ENCODE measurements at places on chromosomes 12 and 14.

DNA sequence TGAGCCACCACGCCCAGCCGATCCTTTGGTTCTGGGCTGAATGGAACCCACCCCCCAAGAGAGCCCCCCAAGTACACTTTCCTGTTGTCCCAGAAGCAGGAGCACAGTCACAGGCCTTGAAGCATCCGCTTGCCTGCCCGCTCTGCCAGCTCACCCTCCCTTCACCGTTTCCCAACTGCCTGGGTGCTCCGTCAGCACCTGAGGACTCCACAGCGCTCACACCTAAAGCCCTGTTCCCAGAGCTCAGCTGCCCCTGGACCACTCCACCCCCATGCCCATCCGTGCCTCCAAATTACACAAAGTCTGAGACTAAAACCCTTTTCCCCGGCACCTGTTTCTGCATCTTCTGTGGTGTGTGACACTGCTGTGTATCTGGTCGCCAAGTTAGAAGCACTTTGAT is 44.3 kb upstream of the TRAF3 start:
- no peak for DNase-seq

- DNase-seq, result no peak
Measured at GRCh38 chr14:101709533-101709881, 52.0 kb upstream of the PPP2R5C start.

DNA sequence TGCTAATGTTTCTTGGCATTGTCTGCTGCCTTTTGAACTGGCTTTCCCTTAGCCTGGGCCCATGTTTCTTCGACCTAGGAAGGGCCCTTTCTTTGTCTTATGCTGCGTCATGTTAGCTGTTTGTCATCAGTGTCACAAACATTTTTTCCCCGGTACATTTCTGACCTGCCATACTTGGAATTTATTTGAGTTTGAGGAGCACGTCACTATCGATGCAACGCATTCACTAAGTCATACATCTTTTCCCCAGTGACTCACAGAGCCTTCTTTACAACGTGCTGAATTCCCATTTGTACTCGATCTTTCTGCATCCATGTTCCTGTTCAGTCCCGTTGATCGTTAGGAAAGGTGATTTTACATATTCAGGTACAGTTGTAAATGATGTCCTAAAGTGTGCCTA is 56.2 kb upstream of the MMP17 start:
- DNase-seq, result no peak

DNA sequence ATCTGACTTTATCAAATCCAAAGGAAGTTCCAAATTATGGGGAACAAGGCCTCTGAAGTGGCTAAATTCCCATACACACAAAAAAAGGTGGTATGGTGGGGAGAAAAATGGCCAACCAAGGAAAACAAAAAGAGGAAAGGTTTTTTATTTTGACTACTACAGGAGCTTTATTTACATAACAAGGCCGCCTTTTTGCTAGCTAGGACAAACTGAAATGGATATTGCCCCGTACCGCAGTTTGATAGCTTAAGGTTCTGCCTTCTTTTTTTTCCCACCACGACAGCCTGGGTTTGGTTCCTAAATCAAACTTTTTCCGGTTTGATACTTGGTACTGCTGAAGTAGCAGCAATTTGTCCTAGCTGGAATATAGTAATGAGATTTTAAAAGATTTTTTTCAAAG is 66.8 kb downstream of the COX16 start:
- DNase-seq, result no peak

- DNase-seq, result no peak
Measured at GRCh38 chr12:89707703-89708564, 704 bp downstream of the ATP2B1 start.

GRCh38 chr14:51479584-51480325 is 172.0 kb upstream of the FRMD6 start:
- DNase-seq, result no peak

DNA sequence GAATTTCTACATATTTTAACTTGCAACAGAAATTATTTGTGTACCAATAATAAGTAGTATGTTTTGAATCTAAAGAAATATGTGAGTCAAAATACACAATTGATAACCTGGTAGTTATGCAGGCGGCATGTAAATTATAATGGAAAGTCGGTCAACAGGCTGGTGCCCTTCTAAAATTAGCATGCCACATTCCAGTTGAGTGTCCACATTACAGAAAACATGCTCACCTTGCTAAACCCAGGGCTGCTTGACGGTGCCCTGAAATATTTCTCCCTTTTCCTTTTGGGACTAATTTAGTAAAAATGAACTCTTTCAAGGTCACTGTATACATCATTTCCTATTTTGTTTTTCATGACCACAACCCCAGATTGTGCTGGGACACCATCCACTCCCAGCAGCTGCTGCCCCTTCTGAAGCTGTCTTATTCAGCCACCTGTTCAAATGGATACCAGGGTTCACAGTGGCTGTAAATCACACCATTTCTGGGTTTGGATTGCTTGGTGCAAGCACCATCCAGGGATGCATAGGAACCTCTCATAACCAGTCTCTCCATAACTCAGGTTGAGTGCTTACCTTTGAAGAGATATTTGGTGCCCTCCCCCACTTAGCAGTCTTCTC is 110.6 kb downstream of the ANO6 start:
- no peak for DNase-seq

DNA sequence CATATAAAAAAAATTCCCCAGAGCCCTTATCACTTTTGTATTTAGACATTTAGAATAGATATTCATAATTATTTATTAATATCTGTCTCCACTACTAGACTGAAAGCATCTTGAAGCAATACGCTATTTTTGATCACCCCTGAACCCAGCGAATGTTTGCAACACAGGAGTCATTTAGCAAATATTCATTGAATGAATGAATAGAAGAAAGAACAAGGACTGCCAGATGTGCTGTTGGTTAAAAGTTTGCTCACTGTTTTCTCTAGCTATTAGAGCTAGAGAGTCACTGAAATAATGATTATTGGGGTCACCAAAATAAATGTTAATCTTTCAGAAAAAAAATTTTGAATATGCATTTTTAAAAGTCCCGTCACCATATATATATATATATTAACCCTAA is 174.3 kb downstream of the ACSS3 start:
- no peak for DNase-seq

GRCh38 chr14:62451221-62451620 is 594.0 kb downstream of the KCNH5 start:
- no peak for DNase-seq

DNA sequence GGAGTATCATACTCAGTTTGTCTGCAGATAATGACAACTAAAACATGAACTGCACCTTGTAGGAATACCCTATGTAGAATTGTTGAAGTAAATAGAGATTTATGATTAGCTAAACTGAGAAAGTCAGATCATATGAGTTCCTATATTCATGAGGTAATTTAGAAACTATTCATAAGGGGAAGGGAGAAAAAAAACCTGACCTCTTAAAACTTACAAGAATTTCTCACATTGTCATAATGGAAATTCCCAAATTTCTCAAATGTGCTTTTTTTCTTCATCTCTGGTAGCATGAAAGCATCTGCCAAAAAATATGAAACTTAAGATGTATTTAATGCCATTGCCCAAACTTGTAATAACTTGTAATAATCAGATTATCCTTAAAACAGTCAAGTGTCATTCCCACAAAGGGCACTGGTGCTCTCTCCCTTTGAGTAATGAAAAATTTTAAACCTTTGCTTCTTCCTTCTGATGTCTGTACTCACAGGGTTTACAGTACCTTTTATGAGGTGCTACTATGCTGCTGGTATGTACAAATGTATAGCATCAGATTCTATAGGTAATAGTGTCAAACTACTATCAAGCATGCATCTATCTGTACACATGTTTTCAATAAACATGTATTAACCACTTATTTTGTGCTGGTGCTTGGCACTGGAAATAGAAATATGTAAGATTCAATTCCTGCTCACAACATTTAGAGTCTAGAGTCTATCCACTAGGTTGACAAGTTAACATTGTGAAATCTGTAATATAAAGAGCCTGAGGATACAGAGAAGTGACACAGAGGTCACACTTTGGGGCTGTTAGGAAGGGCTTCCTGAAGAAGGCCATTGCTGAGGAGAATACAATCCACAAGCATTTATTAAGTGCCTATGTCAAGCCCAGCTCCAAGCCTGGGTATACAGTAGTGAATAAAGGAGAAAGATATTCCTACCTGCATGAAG is 17.4 kb upstream of the DRAM1 start:
- no peak for DNase-seq

DNA sequence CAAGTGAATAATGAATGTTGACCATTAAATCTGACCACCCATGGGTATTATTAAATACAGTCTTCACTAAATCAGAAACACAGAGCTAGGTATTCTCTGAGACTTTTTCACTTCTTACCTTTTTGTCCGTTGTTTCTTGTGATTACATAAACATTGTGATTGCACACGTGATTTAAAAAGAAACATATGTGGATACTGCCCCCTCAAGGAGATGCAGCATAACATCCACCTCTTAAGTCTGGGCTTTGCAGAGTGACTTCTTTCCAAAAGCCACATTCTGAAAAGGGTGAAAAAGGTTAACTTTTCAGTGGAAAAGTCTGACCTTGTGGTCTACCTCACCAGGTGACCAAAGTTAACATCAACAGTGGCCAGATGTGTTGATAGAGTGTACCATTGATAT is 185.5 kb upstream of the FAR2 start:
- no peak for DNase-seq

DNA sequence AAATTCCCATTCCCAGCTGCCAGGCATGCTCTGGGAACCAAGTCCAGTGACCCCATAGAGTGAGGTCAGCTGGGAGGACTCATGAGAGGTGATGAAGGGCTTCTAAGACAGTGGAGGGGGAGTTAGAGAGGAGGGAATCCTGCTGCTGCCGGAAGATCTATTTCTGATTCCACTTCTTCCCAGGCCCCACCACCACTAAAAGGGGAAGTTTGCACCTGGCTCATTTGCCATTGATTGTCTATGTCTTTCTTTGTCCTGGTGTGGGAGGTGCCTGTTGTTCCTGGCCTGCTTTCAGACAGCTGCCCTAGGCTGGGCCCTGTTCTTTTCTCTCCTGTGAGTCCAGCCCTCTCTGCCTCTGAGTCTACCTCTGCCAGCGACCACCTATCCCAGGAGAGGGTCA is 3.0 kb upstream of the KRT6A start:
- no peak for DNase-seq

- no peak for DNase-seq
Measured at GRCh38 chr14:92794547-92794941, 439 bp downstream of the GOLGA5 start.

DNA sequence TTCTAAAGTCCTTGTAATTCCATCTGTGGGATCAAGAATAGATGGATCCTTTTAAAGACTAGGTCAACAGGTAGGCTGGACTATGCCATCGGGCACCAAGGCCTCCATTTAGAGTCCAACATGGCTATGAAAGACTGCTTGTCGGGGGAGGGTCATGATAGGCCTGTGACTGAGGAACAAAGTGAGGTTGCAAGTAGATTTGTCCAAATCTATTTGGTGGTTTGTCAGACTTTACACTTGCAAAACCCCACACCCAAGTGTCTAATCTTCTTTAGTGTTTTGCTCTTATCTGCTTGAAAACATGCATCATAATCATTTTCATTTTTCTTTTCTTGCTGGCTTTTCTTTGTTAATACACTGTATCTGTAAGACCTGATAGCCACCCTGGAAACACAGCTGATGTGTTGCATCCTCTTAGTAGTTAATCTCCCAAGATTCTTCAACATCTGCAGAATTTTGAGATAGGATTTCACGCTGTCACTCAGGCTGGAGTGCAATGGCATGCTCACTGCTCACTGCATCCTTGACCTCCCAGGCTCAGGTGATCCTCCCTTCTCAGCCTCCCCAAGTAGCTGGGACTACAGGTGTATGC is 50.3 kb downstream of the TDP1 start:
- DNase-seq, result no peak

DNA sequence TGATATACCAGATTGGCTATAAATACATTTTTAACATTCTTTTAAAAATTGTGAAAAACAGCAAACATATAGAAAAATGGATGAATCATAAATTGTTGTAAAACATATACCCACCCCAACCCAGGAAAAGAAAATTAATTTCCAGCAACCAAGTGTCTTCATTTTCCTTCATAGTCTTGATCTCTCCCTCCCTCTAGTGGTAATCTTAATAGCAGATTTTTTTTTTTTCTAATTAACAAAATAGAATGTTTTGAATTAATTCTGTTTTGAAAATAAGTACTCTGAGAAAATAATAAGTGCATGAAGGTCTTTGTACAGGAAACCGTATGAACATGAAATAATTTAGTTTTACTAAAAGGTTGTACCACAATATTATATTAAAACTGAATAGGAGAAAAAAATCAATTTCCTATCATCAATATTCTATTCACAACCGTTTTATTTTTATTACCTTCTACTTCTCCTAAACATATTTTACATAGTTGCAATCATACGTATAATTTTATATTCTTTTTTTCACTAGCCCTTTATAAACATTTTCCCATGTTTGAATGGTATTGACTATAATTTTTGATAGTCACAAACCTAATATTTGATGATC is 7.0 kb downstream of the ETNK1 start:
- DNase-seq, result no peak

DNA sequence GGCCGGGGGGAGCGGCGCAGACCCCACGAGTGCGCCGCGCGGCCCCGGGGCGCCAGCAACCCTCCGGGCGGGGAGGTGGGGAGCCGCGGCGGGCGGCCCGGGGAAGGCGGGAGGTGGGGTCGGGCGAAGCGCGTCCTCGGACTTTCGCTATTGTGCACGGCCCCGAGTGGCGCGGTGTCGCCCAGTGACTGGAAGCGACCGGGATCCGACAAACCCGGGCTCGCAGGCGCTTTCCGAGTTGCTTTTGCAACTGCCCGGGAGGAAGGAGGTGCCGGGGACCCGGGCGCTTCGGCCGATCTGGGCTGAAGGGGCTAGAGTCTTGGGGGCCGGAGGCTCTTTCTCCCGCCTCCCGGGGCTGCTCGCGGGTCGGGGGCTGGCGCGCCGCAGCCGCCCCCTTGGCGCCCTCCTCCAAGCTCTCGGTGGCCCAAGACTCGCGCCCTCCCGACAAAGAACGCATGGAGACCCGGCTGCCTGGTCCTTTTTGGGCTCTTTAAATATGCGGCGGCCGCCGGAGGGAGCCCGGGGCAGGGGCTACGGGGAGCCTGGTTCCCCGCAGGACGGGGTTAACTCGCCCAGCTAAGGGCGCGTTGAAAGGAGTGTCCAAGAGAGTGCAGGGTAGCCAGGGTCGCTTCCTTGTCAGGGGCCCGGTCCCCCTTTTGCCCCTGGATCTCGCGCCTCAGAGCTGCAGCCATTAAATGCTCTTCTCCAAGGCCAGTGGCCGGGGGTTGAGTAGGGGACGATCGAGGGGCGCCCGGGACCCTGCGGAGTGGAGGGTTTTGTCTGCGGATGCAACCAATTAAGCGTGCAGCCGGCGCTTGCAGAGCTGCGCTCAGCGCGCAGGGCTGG is 1.4 kb downstream of the HMGA2 start:
- DNase-seq, result no peak

Data from retinal pigment epithelial cell (primary cell).